ENCODE measurements at places on chromosomes 7 and 10.

GRCh38 chr7:104984585-104985258, 29.3 kb upstream of the KMT2E start:
- DNase-seq = no peak

- no peak for DNase-seq
These were observed 7.2 kb downstream of the C10orf90 start for GRCh38 chr10:126663328-126663727.

DNA sequence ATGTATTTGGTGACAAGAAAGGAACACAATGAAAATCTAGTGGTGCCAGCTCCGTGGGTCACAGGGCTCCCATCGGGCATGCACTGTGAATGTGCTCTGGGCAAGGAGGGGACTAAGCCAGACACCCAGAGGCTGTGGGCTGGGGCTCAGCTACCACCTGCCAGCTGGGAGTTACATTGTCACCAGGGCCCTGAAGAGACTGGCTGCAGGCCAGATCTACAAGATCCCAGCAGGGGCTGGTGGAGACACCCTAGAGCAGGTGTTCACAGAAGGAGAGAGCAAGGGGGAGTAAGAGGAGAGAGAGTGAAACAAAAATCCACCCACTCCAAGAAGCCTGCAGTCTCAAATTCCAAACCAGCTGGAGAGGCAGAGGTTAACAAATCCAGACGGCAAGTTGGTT, 116.6 kb upstream of the ADCY1 start:
- no peak for DNase-seq

- no peak for DNase-seq
These were observed 126.2 kb downstream of the CCNY start for GRCh38 chr10:35462491-35462934.

All from stimulated activated CD8-positive, alpha-beta memory T cell treated with anti-CD3 and anti-CD28 coated beads, Interleukin-15, amount 100 ng/mL, for 1 hour (primary cell).